ENCODE measurements at places on chromosomes 7 and 10. TPM values are rescaled to one million over a fixed set of nuclear protein-coding genes. Genes with fewer than 3 reads are reported as not detected.

DGKI gene
- 1.8 TPM for polyA plus RNA-seq

DNA sequence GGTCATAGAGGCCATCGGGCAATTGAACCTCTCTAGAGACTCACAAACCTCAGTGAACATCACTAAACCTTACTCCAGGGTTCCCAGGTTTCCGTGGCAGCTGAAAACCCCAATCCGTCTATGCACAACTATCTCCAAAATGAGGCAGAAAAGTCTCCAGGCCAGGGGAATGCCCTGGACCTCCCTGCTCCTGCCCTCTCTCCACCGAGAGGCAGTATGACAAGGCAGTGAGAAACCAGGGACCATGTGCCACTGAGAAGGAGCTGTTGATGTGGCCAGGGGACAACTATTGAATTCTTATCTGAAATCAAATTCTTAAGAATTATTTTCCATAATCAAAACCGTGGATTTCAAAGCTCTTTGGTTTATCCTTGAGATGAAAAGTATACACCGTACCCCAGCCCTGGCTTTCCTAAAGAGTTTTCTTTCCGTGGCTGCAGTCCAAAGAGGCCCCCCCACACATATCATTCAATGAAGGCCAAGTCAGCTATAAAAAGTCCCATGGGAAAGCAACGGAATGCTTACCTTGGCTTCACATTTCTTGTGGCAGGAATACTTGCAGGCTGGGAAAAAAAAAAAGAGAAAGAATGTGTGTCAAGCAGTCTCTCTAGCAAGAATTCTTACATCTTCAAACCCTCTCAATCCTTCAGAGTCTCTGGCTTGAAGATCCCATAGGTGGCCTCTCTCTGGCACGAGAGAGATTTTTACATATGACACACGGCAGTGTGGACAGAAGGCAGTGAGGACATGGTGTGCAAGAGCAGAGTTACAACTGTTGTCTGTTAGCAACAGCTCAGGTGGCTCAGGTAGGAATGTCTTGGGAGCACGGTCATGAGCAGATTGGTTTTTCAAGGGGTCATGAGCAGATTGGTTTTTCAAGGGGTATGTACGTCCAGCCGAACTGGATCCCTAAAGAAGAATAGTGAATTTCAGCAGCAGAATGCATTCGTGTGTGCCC lies 75.2 kb downstream of the TNS3 start:
- no peak for DNase-seq

DNA sequence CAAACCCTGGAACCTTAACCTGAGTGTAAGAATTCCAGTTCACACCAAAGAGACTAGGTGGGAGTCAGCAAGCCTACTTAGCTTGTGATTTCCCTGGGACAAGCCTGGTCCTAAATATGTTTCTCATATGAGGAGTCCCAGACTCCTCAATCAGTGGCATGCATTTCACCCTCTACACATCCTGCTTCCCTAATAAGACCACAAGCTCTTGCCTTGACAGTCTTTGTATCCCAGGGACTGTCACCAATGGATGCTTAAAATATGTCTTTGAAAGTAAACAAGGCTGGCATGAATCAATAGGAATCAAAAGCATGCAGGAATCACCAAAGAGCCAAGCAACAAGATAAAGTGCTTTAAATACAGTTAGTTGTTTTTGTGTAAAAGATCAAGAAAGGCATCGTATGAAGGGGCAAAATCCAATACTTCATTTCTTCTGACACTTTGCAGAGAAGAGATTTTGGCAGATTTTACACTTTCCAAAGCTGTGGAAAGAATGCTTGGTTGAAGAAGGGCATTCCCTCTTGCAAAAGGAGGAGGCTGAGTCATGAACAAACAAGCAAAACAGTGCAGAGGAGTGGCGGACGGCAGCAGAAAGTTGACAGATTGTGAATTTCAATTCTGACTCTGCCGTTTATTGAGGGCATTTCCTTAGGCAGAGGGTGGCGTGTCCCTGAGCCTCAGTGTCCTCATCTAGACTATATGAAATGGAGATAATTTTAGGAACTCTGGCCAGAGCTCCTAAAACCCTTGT lies 8.5 kb upstream of the NFE2L3 start:
- DNase-seq = no peak

DNA sequence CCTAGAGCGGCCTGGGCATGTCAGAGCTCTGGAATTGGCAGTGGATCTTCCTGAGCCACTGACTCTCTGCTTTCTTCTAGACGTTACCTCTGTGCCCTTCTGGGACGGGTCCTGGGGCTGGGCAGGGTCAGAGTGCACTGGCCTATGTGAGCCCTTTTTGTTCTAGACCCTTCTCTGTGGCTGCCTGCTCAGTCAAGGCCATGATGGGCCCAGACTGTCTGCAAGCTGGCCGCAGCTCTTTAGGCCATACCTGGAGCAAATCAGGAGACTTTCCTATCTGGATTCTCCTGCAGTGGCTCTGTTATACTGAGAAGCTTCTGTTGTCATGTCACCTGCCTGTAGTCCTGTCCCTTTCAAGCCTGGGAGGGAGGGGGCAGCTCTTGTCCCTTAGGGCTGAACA lies 70.1 kb downstream of the ADCY1 start:
- no peak for DNase-seq

- DNase-seq = no peak
These were observed 32.8 kb downstream of the NOD1 start for GRCh38 chr7:30445770-30446169.

ELAPOR2 gene
- polyA plus RNA-seq = 7.7 TPM

- DNase-seq = no peak
These were observed 75.8 kb downstream of the LSMEM1 start for GRCh38 chr7:112556633-112557032.

DNA sequence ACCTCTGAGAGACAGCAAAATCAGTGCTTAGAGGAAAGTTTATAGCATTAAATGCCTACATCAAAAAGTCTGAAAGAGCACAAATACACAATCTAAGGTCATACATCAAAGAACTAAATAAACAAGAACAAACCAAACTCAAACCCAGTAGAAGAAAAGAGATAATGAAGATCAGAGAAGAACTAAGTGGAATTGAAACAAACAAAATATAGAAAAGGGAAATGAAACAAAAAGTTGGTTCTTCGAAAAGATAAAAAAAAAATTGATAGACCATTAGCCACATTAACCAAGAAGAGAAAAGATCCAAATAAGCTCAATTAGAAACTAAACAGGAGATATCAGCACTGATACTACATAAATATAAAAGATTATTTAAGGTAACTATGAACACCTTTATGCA lies 280.0 kb upstream of the NRG3 start:
- no peak for DNase-seq

DNA sequence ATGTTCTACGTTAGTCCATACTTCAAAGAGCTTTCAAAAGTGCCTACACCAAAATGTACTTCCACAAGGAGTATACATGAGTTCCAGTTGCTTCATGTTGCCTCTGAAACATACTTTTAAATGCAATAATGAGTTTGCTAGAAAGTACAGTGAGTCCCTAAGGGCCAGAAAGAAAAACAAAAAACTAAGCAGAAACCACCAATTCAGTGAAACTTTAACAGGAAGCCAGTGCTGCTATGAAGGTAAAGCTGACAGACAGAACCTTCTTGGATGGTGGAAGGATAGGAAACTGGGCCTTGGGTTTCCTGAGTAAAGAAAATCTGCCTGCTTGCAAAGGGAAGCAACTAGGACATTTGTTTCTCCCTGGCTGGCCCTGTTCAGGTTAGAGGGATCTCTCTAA lies 104.2 kb downstream of the CTTNBP2 start:
- no peak for DNase-seq

- no peak for DNase-seq
These were observed 12.8 kb downstream of the OR2F1 start for GRCh38 chr7:143967398-143967797.

All from right renal cortex interstitium (tissue), 3 donors.